ENCODE measurements at places on chromosomes 4 and X.
A peak's percentile ranks its signal among the peaks of the same experiment; 100 is the strongest.

GRCh38 chrX:147912093-147912801 lies 528 bp downstream of the FMR1 start:
- peak; percentile 15 for DNase-seq

- peak; percentile 95 for DNase-seq
Measured at GRCh38 chrX:66013194-66013816, 26.6 kb downstream of the VSIG4 start.

GRCh38 chr4:121072224-121073003 lies at the start of gene NDNF:
NDNF (minus strand) TSS chr4:121072535; CDS start chr4:121045837, 26,698 bp downstream.
- DNase-seq = peak; percentile 41

- no peak for DNase-seq
Measured at GRCh38 chr4:76585897-76586360, 150.9 kb downstream of the SHROOM3 start.

GRCh38 chr4:42167709-42168108 lies 15.3 kb upstream of the BEND4 start:
- peak; percentile 66 for DNase-seq

- DNase-seq = no peak
Measured at GRCh38 chrX:21408788-21409187, 34.6 kb downstream of the CNKSR2 start.

DNA sequence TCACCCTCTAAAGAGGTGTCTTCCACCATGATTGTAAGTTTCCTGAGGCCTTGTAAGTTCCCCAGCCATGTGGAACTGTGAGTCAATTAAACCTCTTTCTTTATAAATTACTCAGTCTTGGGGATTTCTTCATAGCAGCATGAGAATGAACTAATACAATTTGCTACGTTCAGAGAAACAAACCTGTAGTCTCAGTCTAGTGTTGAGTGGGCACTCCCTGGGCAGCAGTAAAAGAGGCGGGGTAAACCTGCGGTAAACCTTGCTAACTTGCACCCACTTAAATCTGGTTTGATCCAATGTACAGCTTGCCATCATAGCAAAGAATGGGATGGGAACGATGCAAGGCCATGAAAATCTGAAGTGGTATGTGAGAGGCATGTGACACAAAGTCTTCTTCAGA lies 22.4 kb downstream of the GRXCR1 start:
- no peak for DNase-seq

- peak; percentile 45 for DNase-seq
Measured at GRCh38 chr4:164876700-164877324, at the start of gene APELA. APELA (plus strand) TSS chr4:164877178; CDS start chr4:164877332, 154 bp downstream.

GRCh38 chrX:37786624-37787422 lies 7.0 kb downstream of the CYBB start:
- no peak for DNase-seq

DNA sequence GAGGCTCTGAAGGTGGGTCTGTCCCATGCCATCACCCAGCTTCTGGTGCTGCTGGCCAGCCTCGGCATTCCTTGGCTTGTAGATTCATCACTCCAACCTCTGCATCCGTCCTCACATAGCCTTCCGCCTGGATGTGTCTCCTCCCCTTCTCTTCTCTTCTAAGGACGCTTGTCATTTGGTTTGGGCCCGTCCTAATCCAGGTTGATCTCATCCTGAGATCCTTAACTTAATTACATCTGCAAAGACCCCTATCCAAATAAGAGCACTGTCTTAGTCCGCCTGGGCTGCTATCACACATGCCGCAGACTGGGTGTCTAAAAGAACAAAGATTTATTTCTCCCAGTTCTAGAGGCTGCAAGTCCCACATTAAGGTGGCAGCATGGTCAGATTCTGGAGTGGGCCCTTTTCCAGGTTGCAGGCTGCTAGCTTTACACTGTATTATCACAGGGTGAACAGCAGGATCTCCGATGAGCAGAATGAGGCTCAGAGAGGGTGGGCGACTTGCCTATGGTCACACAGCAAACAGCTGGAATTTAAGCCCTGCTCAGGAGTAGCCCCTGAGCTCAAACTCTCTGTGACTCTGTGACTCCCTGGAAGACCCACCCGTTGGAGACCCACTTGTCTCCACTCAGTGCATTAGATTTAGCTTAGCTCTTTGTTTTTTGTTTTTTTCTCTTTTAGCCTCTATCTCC lies 113.1 kb downstream of the STK32B start:
- no peak for DNase-seq

DNA sequence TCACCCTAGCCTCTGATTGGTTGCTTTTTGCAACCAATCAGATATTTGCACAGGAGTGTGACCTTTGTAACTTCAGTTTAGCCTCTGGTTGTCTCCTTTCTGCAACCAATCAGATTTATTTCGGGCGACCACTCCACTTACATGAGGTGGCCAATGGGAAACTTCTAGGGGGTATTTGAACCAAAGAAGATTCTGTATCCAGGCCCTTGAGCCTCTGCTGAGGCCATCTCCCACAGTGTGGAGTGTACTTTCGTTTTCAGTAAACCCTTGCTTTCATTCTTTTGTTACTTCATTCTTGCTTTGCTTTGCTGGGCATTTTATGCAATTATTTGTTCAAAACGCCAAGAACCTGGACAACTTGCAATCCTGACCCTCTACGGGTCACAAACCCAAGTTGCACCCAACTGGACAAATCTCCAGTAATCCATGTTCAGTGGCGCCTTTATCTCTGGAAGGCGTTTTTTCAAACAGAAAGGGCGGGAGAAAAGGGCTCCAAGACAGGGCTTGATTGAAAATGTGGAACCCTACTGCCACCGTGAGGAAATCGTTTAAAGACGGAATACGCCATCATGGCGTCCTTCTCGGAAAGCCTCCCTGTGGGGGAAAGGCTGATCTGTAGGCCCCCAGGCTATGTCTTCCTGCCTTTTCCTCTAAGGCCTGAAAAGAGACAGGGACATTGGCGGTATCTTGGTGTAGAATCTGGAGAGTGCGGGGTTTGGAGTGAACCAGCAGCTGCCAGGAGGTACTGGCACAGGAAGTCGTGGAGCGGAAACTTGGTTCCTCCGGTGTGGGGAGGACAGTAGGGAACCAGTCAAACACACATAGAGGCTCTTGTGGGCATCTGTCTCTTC lies 184.6 kb downstream of the OR13H1 start:
- no peak for DNase-seq

DNA sequence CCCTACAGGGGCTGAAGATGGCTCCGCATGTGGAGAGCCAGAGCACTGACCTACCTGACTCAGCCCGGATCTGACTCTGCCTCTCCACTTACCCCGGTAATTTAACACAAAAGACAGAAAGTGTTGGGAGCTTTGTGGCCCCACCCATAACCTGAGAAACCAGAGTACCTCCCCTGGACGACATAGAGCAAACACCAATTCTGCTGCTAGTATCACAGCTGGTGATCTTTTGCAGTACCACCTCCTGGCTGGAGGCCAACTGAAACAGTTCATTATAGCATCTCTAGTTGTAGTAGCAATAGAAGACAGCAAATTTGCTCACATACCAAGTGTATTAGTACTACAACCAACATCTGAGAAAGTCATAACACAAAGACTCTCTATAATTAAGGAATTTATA lies 443.9 kb downstream of the KLHL4 start:
- DNase-seq = no peak

GRCh38 chr4:146510942-146511341 lies 10.8 kb downstream of the SLC10A7 start:
- DNase-seq = no peak

GRCh38 chr4:147244786-147245185 lies 236.1 kb upstream of the EDNRA start:
- DNase-seq = no peak
